ENCODE measurements at places on chromosomes 2 and 18.

- DNase-seq = no peak
- H3K4me3 ChIP-seq = no peak overlapping the region
- H3K4me1 ChIP-seq = no peaks in the 10 kb centered on the region
- H3K27me3 ChIP-seq = no peaks in the 10 kb centered on the region
- H3K36me3 ChIP-seq = no peaks in the 10 kb centered on the region
These were observed 1303.1 kb upstream of the ZEB2 start for GRCh38 chr2:145822892-145823534.

GRCh38 chr2:144523596-144524117, 3.7 kb upstream of the ZEB2 start:
- H3K4me3 ChIP-seq = peak overlapping the region; percentile 83
- H3K27ac ChIP-seq = no peak overlapping the region

DNA sequence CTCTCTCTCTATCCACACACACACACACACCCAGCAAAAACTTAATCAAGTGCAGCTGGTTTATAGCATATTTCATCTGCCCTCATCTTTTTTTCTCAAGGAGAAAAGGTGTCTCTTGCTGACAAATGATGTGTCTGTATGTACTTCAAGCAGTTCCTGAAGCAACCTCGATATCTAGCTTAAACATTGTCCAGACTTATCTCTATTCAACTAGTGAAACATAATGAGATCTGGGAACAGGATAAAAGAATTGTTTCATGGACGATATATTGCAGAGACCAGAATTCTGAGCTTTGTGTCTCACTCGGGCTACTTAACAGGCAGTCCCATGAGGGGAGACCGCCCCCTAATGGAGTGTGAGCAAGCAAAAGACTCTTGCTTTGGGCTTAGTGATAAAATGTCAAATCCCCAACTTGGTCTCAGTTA, 929.2 kb upstream of the SOX11 start:
- no peaks in the 10 kb centered on the region for H3K36me3 ChIP-seq
- H3K4me3 ChIP-seq = no peak overlapping the region
- no peaks in the 10 kb centered on the region for H3K27me3 ChIP-seq
- no peak overlapping the region for H3K27ac ChIP-seq
- DNase-seq = no peak
- no peaks in the 10 kb centered on the region for H3K4me1 ChIP-seq

DNA sequence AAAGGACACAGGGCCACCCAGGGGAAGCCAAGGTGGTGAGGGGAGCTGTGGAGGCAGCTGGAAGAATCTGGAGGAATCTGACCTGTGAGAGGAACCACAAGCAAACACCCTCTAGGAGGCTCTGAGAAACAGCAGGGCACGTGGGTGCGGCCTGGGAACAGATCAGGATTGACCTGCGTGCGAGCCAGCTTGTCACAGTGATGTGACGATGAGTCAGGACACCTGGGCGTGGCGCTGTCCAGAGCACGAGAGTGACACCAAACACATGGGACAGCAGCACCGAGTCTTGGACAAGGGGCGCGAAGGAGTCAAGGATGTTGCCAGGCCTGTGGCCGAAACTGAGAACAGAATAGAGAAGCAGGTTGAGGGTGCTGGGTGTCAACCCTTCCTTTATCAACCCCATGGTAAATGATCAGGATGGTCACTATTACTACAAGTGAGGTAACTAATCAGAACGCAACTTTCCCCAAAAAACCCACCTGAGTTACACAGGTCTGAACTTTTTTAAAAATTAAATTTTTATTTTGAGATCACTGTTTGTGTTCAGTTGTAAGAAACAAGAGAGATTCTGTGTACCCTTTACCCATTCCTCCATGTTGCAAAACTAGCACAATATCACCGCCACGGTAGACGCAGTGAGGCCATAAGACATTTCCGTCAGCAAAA, 637 bp upstream of the SFT2D3 start:
- H3K27ac ChIP-seq = peak overlapping the region; percentile 95
- H3K27me3 ChIP-seq = no peaks in the 10 kb centered on the region
- peak overlapping the region; percentile 92 for H3K4me3 ChIP-seq
- H3K4me1 ChIP-seq = peaks cover 32% of the 10 kb centered on the region
- DNase-seq = no peak

DNA sequence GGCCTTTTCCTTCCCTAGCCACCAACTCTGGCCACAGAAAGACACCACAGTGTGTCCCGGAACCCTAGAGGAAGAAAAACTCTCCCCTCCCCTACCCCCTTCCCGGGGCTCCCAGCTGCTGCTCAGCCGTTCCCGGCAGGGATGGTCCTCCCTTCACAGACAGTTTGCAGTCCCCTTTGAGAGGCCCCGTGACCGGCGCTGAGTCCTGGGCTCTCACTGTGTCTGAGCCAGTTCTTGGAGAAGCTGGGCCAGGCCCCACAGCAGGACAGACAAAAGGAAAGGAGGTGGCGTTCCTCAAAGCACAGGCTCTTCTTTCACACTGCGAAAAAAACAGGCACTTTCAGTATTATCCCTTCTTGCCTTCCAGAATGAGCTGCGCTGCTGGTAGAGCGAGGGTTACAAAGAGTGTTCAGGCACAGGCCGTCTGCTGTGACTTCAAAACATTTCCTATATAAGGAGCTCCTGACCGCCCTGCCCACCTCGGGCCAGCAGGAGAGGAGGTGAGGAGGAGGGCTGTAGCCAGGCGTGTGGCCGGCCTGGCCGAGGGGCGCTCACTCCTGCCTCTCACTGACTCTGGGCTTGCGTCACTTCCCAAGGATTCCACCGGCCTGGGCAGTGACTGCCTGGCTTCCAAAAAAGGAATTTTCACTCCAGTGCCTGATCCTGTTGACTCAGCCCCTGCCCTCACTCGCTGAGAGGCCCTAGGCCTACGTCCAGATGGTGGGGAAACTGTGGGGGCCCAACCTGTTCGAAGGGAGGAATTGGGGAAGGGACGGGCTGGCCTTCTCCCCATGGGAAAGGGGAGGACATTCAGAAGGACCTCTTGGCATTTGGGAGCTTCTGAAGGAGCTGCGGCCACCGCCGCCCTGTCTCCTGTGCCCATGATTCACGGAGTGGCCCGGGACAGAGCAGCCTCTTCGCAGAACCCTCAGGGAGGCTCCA, 24.9 kb downstream of the CIDEA start:
- no peaks in the 10 kb centered on the region for H3K36me3 ChIP-seq
- no peak overlapping the region for H3K27ac ChIP-seq
- no peak overlapping the region for H3K4me3 ChIP-seq
- DNase-seq = no peak

- no peak overlapping the region for H3K4me3 ChIP-seq
- peaks cover 7% of the 10 kb centered on the region for H3K4me1 ChIP-seq
- no peak for DNase-seq
- H3K27ac ChIP-seq = no peak overlapping the region
- no peaks in the 10 kb centered on the region for H3K36me3 ChIP-seq
- peaks cover 25% of the 10 kb centered on the region for H3K27me3 ChIP-seq
These were observed 91.4 kb downstream of the TRIB2 start for GRCh38 chr2:12807907-12808810.
